ENCODE measurements at places on chromosomes 2 and 18.
A peak's percentile ranks its signal among the peaks of the same experiment; 100 is the strongest.

- peak; percentile 92 for DNase-seq
Measured at GRCh38 chr18:40159141-40160017, 1795.7 kb upstream of the PIK3C3 start.

DNA sequence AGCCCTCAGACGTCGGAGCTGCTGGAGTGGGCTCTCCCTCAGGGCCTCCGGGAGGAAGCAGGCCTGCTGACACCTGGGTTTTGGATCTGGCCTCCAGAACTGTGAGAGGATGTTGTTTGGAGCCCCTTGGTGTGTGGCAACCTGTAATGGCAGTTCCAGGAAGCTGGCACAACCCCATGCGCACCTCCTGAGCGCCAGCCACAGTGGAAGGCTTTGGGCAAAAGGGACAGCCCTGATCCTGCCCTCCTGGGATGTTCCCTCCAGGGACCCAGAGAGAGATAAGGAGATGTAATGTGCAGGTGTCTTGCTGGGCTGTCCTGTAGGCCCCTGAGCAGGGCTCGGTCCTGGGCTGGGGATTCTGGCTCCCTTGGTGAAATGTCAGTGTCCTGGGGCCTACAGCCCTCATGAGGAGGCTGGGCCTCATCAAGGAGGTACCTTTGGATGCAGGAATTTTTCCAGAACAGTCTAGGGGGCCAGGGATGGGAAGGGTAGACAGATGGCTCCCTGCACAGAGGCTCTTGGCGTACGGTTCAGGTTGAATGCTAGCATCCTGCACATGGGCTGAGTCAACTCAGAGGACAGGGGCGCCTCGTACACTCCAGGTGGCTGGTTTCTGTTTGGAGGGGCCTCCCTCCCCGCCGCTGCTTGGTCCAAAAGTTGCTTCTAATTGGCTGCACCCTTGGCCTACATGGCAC, 61.1 kb downstream of the ASB1 start:
- DNase-seq, result no peak

GRCh38 chr2:217856159-217856558, 146.6 kb downstream of the TNS1 start:
- no peak for DNase-seq

DNA sequence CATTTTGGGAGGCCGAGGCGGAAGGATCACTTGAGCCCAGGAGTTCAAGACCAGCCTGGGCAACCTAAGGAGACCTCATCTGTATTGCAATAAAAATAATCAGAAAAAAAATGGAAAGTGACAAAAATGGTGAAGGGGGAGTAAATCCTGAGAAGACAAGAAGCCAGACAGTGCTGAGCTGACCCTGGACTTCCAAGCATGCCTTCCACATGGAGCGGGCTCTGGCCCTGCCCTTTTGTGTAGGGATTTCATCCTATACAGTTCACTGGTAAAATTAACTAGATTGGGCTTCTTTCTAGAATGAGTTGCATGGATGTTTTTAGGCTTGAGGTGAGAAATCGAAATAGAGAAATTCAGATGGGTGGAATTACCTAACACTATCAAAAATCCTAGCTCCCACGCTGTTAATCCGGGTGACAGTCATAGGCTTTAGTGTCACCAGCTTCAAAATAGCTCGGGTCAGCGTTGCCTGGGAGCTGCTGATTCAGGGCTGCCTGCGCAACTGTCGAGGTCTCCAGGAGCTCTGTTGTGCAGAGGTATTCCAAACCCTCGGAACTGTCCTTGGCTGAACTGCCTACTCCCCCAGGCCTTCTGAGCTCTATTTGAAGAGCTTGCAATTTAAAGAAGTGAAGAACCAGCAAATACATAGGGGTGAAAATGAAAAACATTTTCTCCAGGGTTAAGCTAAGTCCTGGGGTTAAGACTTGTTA, 21.5 kb upstream of the ZNF532 start:
- DNase-seq, result no peak

DNA sequence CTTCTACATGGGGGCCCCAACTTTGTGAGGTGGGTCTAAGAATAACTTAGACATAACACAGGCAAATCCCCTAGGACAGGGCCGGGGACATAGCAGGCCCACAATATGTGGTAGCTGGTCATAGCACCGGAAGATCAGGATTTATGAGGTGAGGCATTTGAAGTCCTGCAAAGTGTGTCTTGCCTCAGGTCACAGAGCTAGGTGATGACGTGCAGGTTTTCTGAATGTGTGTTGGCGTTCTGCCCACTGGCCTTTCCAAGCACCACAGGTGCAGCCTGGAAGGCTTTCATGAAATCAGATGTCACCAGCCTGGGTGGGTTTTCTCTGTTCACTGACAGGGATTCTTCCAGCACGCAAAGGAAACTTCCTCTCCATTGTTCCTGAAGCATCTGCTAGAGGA, 119.1 kb downstream of the LRATD1 start:
- peak; percentile 64 for DNase-seq

DNA sequence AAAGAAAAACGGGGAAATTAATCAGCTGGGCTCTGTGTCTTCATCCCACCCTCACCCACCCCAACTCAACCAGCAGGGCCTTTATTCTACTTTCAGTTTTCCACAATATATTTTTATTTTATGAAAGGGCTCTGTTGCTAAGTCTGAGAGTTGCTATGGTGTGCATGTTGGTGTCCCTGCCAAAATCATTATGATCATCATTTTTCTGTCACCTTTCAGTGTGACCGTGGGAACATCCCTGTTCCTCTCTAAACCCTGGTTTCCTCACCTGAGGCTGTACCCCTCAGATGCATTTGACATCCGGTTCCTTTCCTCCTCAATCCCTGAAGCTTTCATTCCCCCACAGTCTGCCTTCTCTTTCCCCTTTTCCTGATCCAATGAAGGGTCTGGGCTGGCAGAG, 180.5 kb downstream of the ZFP36L2 start:
- DNase-seq, result no peak

GRCh38 chr2:38997781-38998180, 108.1 kb downstream of the ARHGEF33 start:
- DNase-seq, result no peak

DNA sequence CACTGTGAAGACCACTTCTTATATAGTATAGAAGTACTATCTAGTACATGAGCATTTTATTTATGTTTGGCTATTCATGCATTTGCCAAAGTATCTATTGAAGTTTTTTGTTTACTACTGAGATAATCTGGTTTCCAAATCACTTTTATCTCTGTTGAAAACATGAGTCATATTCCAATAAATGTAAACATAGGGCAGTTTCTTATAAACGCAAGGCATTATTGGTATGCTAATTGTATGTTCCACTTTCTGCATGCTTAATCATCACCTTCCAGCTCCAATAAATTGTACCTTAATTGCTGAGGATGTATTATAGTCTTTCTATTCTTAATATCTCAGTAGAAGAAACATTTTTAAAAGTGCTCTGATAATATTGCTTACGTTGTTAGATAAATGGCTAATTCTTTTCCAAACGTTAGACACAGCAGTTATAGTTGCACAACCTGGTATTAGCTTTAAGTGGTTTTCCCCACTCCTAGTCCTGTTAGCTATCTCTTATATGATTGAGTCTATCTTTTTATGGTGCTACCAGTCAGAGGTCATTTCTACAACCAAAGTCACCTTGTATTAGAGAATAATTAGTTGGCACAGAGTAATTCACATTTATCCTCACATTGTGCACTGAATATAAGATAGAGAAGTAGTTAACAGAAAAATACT, 17.2 kb downstream of the ITGA4 start:
- DNase-seq, result no peak

DNA sequence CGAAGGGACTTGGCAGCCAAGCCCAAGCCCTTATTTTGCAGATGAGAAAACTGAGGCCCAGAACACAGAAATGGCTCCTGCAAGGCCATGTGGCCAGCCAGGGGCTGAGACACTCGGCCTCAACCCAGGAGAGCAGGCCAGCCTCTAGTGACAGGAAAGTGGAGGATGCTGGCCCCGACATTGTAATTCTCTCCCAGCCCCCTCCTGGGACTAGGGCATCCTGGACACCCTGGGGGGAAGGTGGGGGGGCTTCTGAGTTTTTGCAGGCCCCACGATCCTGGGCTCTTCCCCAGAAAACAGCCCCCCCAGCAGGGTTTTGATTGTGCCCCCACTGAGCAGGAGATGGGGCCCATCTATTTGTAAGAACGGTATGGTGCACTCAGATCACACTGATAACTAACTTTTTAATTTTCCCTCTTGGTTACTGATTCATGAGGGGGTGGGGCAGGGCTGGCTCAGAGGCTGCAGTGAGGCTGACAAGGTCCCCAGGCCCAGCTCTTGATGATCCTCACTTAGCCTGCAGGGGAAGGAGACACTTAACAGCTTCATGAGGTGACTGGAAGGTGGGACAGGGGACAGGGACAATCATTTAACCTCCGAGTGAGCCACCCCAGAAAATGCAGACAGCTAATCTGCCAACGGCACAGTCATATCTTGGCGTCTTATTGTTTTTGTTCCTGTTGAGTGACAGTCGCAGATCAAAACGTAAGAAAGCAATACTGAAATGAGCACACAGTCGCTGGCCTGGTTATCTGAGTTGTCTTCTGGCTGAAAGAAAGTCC, 18.9 kb downstream of the SMAD7 start:
- DNase-seq, result no peak

GRCh38 chr2:209579230-209579749, 155.4 kb downstream of the MAP2 start:
- peak; percentile 86 for DNase-seq

DNA sequence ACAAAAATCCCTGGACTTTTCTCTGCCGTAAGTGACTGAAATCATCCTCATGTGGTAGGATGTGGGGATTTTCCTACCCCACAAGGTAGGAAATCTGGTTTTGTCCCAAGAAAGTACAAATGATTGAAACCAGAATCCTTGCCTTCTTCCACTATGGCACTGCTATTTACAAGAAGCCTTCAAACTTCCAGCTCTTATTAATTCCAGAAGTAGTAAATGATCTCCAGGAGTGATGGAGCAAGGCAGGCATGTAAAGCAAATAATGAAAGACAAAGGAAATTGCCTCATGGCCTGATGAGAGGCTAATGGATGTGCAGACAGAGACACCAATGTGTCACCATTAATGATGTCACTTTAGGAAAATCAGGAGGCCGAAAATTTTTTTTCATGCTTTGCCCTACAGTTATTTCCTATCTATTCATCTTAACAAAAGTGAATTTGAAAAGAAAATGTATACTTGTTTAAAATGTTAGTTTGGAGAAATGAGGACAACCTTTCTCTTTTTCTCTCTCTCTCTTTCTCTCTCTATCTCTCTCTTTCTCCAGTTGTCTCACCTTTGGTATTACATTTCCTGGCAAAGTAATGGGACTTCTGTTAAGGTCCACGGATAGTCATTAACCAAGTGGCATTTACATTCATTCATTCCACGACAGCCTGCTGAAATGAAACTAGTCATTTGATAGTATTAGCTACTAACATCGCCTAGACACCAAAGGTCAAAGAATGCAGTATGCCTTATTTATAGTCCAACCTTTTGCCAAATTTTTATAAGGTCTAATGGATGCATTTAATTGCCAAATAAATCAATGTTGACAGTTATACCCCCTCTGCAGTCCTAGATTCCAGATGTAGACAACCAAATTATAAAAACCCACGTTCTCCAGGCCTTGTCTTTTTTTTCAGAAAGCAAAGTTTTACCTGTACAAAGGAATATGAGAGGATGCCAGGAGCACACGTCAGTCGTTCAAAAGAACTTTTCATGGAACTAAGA, 5.0 kb upstream of the EVA1A start:
- no peak for DNase-seq

GRCh38 chr18:5868218-5868854, 27.0 kb downstream of the TMEM200C start:
- DNase-seq, result peak; percentile 85

GRCh38 chr2:112724591-112725525, 4.0 kb downstream of the NT5DC4 start:
- no peak for DNase-seq

GRCh38 chr18:20966795-20967194, 144.8 kb downstream of the ROCK1 start:
- DNase-seq, result no peak

- DNase-seq, result no peak
Measured at GRCh38 chr2:209900638-209901037, 101.8 kb upstream of the RPE start.

DNA sequence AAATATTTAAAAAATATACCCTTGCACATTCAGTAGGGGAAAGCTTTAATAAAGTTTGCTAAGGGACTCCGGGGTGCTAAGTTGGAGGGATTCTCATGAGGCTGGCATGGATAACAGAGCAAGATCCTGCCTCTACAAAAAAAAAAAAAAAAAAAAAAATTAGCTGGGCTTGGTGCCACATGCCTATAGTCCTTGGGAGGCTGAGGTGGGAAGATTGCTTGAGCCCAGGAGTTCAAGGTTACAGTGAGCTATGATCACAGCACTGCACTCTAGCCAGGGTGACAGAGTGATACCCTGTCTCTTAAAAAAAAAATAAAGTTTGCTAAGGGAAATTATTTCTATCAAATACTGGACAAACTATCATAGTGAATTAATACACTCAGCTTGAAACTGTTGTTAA, 17.3 kb upstream of the GPR75 start:
- no peak for DNase-seq

- DNase-seq, result no peak
Measured at GRCh38 chr18:58927659-58928058, 63.0 kb downstream of the ZNF532 start.

- DNase-seq, result no peak
Measured at GRCh38 chr2:53765767-53766166, 1.8 kb upstream of the CHAC2 start.

- DNase-seq, result no peak
Measured at GRCh38 chr18:4765401-4765800, 310.3 kb upstream of the DLGAP1 start.

DNA sequence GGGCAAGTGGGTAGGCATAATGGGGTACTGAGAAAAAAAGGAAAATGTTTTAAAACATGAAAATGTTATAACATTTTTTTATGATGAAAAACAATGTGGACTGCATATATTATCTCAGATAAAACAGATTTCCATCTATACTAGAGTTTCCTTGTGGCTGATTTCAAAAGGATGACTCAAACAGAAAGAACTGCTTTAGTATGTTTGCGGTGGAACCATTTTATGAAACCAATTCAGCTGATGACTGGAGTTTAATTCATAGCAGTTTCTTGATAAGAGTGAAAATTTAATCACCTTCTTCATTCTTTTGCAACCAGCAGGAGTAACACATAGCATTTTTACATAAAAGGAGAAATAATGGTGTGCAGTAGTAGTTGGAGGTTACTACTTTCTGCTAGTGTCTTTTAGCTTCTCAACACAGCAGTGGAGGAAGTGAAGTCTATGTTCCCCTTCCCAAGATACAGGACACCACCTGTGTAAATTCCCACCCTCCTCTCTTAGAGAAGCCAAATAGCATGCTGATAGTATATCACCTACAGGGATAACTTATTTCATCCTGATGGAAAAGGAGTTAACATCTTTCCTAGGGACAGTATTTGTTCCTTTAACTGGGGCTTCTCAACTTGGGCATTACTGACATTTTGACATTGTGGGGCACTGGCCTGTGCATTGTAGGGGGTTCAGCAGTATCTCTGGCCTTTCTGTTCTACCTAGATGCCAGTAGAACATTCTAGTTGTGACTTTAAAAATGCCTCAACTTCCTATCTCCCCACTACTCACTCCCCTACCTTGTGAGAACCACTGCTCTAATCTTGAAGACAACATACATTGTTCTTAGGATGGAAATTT, 29.9 kb downstream of the PELI1 start:
- no peak for DNase-seq

Measured in COR-L47 (cell line).